ENCODE measurements at places on chromosomes 12 and 14.

DNA sequence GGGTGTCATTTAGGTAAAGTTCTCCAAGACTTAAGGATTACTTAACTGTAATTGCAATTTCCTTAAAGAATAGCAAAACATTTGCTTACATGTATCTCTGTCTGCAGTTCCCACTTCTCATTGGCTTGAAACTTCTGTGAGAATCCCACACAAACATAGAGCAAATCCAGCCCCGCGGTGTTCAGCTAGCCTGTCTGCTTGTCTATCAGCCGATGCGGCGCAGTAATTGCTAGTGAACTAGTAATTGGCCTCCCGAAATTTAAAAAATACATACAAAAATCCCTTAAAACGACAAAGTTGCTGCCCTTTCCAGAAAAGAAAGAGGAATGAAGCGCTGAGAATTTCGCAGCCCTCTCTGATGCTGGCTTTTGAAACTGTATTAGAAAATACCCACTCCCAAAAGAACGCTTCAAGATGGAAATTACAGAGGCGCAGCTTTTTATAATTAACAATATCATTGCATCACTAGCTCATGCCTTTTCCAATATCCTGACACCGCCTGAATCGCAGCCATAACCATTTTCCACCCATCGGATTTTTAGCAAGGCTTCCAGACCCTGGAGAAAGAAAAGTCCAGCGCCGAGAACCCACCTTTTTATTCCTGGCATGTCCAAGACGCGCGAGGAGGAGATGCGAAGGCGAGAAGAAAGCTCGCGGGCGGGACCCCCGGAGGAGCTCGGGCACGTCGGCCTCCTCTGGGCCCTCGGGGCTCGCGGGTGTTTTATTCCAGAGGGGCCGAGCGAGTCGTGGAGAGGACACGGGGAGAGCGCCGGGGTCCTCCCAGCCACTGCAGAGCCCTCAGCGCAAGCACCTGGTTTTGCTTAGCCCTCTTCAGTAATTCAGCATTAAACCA lies 646 bp downstream of the FBLN5 start:
- DNase-seq, result peak; percentile 46

DNA sequence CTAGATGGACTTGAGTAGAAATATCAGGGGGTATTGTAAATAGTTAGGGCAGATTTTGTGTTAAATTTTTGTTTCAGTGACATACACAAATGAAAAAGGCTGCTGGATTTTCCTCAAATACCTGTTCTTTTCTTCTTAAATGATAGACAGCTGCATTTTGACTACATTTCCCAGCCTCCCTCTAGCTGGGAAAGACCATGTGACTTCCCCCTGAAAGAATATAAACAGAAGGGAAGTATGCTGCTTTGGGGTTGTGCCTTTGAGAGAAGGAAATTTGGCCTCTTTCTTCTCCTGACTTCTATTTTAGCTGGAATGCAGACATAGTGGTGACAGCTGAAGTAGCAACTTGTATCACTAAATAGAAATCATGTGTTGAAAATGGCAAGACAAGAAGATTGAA lies 476.1 kb upstream of the SYT1 start:
- DNase-seq, result no peak

GRCh38 chr14:23299211-23299957 lies 3.3 kb downstream of the PPP1R3E start:
- peak; percentile 41 for DNase-seq

GRCh38 chr12:55675666-55676065 lies 32.0 kb downstream of the ITGA7 start:
- DNase-seq, result no peak

GRCh38 chr14:20469890-20470602 lies 840 bp downstream of the PNP start:
- peak; percentile 79 for DNase-seq

GRCh38 chr14:21069388-21070082 lies 569 bp upstream of the ARHGEF40 start:
- DNase-seq, result peak; percentile 48

GRCh38 chr12:28794211-28794610 lies 354.9 kb upstream of the FAR2 start:
- peak; percentile 48 for DNase-seq

- DNase-seq, result no peak
Measured at GRCh38 chr14:73742520-73743238, 28.5 kb upstream of the PNMA1 start.

- DNase-seq, result no peak
Measured at GRCh38 chr14:22026527-22026926, 352.9 kb upstream of the OR4E1 start.

GRCh38 chr14:28577187-28577586 lies 189.4 kb upstream of the FOXG1 start:
- DNase-seq, result no peak

GRCh38 chr12:50556273-50556672 lies 51.5 kb downstream of the DIP2B start:
- DNase-seq, result no peak

DNA sequence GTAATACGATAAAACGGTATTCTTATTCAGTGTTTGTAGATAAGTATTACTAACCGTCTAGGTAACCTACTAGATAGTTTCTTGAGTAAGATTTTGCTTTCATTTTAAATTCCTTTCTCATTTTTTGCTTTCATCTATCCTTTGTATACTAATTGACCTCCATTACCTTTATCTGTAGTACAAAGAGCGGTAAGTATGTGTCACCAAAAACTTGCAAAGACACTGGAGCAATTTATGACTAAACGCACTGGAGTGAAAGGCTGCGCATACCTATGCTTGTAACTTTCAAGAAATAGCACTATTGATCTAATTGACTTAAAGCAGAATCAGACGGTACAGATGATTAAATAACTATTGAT lies 1.7 kb downstream of the ARHGAP5 start:
- peak; percentile 31 for DNase-seq

- no peak for DNase-seq
Measured at GRCh38 chr12:42325326-42325652, 605 bp downstream of the ZCRB1 start.
